ENCODE measurements at places on chromosomes 7 and 10.
A peak's percentile ranks its signal among the peaks of the same experiment; 100 is the strongest.

DNA sequence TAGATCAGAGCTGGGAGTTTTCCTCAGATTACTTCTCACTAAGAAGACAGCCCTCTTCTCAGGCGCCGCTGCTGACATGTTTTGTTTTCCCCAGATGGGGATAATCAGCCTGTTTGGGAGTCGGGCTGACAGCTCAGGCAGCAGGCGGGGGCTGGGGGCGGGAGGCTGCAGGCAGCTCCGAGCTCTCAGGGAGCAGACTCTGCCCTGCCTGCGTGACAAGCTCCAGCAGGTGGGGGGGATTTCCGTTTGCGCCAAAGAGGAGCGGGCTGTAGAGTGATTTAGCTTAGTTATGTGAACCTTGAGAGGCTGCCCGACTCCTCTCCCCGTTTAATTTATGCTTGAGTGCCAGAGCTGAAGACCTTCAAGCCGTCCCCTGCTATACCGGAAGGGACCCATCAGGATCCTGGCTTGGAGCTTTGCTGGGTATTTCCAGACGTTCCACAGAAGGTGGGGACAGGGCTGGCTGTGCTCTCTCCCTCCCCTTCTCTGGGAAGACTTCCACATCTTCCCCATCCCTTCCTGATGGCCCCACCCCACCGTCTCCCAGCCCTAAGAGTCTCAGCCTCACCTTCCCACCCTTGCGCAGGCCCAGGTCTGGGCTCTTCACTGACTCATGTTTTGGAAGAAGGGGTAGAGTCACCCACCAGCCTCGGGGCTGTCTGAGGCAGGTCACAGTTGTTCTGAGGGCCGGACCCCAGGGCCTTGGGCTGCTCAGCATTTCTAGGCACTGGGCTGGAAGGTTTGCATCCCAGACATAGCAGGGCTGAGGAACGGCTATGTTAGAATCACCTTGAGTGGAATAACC lies 24.7 kb upstream of the ADCYAP1R1 start:
- no peak for DNase-seq

- DNase-seq = no peak
Measured at GRCh38 chr10:91589015-91589657, 43.7 kb downstream of the PPP1R3C start.

DNA sequence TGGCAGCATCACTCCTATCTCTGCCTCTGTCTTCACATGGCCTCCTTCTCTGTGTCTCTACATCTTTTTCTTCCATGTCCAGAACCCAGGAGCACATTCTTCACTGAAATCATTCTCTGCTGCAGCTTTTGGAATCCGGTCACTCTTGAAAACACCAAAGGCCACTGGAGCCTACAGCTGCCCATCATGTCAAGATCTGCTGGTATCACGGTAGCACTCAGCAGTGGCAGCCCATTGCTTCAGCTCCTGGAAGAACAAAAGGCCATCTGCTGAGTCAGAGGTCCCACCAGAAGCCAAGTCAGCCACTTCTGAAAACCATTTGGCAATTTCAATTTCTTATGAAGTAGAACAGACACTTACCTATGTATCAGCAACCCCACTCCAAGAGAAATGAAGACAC lies 6.1 kb upstream of the PCBD1 start:
- no peak for DNase-seq

DNA sequence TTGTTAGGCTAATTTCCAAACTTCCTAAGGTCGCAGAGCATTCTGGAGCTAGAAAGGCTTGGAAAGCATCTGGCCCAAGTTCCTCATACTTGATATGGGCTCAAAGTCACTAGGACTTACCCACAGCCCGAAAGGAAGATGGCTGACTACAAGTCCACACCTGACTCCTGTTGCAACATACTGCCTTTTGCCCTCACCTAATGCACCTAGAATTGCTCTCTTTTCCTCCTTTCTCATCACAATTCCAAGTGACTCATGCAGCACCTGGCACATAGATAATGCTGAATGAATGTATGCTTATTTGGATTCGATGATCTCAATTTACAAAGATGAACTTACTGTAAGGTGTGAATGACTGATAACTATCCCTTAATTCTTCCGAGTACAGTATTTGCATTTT lies 131.5 kb downstream of the SORBS1 start:
- DNase-seq = no peak

- no peak for DNase-seq
Measured at GRCh38 chr10:98619446-98619845, 172.7 kb upstream of the HPS1 start.

GRCh38 chr10:75197906-75198305 lies 12.7 kb upstream of the VDAC2 start:
- no peak for DNase-seq

- no peak for DNase-seq
Measured at GRCh38 chr7:113664867-113665266, 253.9 kb downstream of the PPP1R3A start.

DNA sequence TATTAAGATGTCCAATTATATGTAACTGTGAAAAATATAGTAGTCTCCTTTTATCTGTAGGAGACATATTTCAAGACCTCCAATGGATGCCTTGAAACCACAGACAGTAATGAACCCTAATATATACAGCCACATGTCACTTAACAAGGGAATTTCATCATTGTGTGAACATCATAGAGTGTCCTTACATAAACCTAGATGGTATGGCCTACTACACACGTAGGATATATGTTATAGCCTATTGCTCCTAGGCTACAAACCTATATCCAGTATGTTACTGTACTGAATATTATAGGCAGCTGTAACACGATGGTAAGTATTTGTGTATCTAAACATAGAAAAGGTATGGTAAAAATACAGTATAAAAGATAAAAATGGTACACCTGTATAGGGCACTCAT lies 32.4 kb downstream of the MTPN start:
- DNase-seq = no peak

DNA sequence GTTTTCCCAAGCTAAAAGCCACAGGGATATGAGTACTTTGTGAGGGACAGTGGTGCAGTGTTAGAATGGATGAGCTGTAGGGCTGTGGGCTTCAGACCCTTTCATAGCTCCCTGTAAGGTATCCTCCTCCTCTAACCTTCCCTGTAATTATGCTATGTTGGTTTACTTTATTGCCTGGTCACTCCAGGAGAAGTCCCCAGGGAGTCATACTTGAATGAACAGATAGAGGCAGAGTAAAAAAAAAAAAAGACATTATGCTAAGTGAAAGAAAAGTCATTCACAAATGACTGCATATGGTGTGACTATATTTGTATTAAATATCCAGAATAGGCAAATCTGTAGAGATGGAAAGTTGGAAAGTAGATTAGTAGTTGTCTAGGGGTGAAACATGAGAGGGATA lies 434.4 kb downstream of the AUTS2 start:
- no peak for DNase-seq

DNA sequence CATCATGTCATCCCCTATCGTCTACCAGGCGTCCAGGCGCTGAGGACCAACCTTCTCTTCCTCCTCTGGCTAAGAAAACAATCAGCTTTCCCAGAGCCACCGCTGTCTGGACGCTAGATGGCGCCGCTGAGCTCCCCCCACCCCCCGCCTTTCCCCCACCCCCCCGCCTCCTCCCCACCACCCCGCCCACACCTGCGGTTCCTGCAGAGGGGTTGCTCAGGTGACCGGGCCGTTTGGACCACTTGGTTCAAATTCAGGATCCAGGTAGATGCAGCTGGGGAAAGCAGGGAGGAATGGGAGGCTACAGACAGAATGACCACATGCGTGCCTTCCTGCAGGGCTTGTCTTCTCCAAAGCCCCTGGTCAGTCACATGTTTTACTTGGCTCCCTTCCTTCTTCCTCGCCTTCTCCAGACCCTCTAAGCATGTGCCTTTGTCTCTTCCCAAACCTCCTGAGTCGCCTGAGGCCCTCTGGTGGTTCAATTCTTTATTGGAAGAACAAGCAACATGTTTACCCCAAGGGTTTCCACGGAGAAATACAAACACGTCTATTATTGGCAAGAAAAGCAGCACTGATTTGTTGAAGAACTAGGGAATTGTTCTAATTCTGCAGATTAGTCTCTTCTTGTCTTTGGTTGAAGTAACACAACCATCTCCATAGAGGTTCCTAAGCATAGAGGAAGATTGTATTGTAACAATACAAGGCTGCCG lies 24.7 kb downstream of the AOC1 start:
- DNase-seq = peak; percentile 79

DNA sequence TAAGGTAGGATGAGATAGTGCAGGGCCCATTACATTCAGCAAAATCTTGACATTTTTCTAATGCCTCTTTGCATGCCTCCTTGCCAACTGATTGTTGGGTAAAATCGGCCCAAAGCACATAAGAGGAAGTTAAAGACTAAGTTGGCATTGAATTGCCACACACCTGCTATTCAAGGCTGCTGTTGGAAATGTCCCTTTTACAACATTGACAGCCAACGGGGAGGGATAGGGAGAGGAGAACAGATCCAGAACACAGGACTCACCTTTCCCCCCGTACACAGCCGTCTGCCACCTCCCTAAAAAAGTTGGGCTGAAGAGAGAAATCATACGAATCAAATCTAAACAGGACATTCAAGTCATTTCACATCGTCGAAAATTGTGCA lies 695 bp downstream of the FAM237B start:
- no peak for DNase-seq

- DNase-seq = no peak
Measured at GRCh38 chr7:37421861-37422500, 26.7 kb downstream of the ELMO1 start.

DNA sequence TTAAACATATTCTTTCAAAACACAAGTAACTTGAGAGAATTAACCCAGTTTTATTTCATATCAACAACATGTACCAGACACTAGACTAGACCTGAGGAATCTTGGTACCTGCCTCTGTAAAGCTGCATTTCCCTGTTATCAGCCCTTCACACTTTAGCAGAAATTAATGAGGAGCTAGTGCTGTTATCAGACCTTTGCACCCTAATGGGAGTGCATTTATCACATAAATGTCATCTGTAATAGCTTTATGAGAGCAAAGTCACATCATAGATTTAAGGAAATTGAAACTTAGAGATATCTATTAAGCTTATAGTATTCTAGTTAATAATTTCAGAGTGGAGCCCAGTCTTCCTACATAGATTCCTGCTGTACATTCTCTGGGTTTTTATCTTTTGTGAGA lies 270.4 kb upstream of the YAE1 start:
- DNase-seq = no peak

GRCh38 chr7:43791-44540 lies 148.4 kb upstream of the FAM20C start:
- peak; percentile 27 for DNase-seq

GRCh38 chr10:110556969-110557601 lies 10.4 kb upstream of the SMC3 start:
- DNase-seq = no peak

DNA sequence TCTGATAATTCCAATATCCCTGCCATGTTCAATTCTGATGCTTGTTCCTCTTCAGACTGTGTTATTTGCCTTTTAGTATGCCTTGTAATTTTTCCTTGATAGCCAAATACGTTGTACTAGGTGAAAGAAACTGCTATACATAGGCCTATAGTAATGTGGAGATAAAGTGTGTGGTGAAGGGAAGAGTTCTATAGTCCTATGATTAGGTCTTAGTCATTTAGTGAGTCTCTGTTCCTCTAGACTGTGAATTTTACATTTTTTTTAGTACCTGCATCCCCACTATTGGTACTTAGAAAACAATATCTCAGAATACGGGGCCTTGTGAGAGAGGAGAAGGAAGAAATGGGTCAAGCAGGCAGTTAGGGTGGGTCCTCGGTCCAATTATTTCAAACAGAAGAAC lies 59.6 kb upstream of the SEMA3E start:
- DNase-seq = no peak

DNA sequence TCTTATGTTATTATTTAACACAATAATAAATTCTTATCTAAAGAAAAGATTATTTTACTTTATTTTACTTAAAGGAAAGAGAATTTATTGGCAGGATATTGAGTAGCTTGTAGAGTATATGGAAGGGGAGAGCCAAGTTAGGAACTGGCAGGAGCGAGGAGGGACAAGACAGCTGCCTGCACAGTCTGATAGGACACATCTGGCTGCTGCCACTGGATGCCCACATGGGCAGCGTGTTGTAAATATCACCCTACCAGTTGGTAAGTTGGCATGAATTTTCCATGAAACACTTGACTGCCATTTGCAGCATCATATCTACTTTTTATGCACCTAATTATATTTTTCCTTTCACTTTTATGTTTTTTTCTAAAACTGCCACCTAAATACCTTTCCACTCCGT lies 19.6 kb downstream of the SRI start:
- DNase-seq = no peak

DNA sequence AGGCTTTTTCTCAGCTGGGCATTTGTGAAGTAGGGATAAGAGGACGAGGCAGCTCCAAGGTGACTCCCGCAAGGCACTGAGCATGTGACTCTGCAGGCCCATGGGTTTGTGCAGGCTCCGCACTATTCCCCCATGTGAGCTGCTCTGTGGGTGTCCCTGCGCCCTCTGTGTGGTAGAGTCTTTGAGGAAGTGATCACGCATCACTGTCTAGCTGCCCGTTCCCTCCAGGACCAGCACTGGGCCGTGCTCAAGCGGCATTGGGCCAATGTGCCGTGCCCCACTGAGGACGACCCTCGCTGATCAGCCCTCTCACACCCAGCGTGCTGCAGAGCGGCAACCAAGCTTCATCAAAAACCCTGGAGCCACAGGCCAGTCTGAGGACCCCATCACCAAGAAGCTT lies 7.5 kb downstream of the PRKAG2 start:
- DNase-seq = no peak

GRCh38 chr10:100888957-100889356 lies 23.8 kb upstream of the SLF2 start:
- DNase-seq = no peak

- no peak for DNase-seq
Measured at GRCh38 chr10:97718178-97718577, 4.6 kb downstream of the MARVELD1 start.

DNA sequence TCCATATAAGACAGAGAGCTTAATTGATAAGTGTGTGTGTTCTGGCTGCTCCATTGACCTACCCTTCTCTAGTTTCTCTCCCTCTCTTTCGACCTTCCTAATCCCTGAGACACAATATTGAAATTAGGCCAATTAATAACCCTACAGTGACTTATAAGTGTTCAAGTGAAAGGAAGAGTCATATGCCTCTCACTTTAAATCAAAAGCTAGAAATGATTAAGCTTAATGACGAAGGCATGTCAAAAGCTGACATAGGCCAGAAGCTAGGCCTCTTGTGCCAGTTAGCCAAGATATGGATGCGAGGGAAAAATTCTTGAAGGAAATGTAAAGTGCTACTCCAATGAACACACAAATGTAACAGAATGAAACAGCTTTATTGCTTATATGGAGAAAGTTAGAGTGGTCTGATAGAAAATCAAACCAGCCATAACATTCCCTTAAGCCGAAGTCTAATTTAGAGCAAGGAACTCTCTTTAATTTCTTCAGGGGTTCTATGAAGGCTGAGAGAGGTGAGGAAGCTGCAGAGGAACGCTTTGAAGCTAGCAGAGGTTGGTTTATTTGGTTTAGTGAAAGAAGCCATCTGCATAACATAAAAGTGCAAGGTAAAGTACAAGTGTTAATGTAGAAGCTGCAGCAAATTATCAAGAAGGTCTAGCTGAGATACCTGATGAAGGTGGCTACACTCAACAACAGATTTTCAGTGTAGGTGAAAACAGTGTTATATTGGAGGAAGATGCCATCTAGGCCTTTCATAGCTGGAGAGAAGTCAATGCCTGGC lies 53.8 kb downstream of the ST7 start:
- no peak for DNase-seq

Data from breast epithelium (tissue), 4 donors.